ENCODE measurements at places on chromosomes 6 and 20.

DNA sequence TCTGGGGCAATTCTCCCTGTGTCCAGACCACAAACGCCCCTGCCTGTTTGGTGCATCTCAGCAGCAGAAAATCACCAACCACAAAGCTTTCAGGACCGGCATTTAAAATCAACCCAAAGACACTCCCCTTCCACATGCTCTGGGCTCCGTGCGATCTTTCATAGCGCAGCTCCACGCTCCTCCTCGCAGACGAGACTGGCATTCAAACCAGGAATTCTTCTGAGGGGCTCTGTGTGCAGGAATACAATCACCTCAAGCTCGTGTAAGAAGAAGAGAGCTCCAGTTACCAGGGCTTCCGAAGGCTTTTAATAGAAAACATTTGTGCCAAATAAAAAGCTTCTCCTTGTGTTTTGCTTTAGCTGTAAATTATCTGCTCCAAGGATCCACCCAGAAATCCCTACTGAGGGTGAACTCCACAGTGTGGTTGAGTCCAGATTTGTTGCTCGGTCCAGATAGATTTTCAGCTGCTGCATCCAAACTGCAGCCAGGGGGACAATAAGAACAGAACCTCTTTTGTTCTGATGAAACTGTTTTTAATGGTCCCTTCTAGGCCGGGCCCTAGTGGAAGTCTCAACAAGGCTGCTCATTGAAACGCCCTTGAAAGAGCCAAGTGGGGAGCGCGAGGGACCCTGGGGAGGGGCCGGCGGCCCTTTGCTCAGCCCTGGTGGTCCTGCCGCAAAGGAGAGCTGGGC is 16.4 kb upstream of the BMP7 start:
- no peak for DNase-seq

DNA sequence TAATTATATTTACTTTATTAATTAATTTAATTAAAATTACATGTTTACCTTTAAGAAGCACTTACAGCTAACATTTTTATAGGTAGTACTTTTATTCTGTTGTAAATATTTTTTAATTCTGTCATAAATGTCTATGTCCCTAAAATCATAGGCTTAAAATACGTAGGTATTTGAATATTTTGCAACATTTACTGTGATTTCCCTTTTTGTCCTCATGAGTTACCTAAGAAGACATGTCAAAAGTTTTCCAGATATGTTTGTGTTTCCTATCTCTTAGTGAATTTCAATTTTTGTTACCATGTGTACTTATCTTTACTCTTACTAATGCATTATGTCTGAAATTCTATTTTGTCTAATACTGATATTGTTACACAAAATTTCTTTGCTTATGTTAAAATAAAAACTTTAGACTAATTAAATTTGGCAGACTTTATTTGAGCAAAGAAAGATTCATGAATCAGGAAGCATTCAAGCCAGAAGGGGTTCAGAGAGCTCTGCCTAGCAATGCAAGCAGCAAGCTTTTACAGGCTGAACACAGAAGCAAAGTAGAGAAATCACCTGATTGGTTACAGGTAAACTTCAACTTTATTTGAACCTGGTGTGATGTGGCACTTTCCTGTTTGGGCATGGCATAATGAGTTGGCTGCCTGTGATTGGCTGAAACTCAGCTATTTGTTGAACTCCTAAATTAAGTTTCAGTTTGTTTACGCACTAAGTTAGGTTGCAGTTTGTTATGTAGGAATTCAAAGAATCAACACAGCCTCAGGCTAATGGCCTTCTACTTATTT is 123.2 kb upstream of the TMEM170B start:
- peak; percentile 78 for DNase-seq

DNA sequence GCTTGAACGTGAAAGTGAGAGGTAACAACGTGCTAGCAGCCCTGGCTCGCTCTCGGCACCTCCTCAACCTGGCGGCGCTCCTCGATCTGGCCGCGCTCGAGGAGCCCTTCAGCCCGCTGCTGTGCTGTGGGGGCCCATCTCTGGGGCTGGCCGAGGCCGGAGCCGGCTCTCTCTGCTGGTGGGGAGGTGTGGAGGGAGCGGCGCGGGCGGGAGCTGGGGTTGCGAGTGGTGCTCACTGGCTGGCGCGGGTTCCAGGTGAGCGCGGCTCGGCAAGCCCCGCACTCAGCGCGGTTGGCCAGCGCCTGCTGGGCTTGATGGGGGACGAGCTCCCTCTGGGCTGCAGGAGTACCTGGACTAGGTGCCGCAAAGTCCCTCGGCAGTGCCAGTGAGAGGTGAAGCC is 52.5 kb upstream of the RPS6KA2 start:
- no peak for DNase-seq

DNA sequence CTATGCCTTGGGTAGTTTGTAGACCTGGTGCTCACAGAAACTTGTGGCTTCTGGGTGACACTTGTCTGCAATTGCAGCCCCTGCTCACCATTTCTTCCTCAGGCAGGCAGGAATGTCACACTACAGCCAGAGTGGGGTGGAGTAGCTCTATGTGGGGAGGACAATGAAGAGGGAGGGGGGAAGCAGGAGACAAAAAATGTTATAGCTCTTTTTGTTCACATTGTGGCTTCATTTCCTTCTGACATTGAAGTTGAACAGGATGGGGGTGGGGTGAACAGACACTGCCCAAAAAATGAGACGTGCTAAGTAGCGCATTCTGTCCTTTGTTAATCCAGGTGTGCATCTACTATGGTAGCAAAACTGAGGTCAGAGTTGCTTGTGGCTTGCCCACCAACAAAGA is at the start of gene THEMIS:
TSS of gene THEMIS (minus strand) at position 124 of the 400 bp plus-strand sequence. CDS start 126 bp downstream, outside the sequence.
- peak; percentile 88 for DNase-seq

GRCh38 chr6:26043384-26044139 is 43.7 kb upstream of the HFE start:
- DNase-seq: peak; percentile 94

GRCh38 chr6:28943557-28944411 is 20.0 kb upstream of the TRIM27 start:
- peak; percentile 89 for DNase-seq

DNA sequence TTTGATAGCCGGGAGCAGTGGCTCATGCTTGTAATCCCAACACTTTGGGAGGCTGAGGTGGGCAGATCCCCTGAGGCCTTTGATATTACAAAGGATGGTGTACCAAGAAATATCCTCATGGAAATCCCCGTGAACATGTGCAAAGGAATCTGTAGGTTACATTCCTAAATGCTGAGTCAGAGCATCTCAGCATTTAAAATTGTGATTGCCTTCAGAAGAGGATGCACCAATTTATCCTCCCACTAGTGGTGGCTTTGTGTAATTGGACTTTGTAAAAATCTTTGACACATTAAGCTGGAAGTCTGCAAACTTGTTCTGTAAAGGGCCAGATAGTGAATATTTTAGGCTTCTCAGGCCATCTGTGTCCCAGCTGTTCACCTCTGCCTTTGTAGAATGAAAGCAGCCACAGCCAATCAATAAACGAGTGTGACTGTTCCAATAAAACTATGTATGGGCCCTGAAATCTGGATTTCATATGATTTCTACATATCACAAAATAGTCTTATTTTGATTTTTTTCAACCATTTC is 11.8 kb downstream of the TMEM14B start:
- no peak for DNase-seq

Data from activated CD4-positive, alpha-beta T cell treated with anti-CD3 and anti-CD28 coated beads, Interleukin-2, amount 10 ng/mL, durations not matched to agents 24 days and 14 days (primary cell).